HCT116 (cell line): ENCODE measurements at places on chromosomes 2 and 18.

DNA sequence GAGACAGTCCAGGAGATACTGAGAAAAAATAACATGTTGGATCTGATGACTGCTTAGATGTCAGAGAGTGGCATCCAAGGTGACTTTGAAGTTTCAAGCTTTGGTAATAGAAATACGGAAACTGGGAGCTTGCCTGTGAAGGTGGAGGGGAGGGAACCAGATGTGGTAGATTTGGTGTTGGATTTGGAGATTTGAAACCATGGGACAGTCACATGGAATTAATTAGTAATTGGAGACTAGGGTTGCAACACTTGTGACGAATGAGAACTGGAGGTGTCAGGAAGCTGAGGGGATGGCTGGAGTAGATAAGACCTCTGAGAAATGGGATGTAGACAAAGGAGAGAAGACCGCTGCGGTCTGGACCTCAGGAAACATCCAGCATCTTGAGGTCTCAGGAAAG is 46.7 kb downstream of the RPL37A start:
- DNase-seq = no peak

DNA sequence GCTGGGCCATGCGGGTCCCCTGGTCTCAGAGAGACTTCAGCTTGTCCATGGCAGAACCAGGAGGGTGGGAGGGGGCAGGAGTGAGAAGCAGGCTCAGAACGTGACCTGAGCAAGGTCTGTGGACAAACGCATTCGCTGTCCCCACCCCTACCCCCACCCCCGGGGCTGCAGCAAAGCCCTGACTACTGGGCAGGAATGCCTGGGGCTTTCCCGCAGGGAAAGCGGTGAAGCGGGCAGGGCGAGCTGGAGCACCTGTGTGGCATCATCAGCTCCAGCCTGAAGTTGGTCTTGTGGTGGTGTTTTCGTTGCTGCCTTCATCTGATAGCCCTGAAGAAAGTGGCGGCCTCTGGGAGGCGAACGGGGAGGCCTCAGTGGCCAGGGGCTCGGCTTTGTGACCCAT is 26.1 kb upstream of the ALKAL2 start:
- DNase-seq = no peak

DNA sequence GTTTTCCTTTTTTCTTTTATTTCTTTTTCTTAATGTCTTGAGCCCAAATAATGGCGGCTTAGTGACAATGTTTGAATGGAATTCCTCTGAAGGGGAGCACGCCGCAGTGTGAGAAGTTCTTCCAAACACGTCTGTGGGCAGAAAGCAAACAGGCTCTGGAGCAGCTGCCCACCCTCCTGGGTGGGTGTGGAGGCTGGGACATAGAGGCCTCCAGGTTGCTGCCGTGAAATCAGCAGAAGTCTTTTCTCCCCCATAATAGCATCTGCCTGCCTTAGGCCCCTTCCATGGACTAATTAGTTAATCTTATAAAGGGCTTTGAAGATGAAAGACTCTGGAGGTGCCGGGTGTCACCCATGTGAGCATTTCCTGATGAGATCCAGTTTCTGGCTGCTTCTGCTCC is 213.9 kb downstream of the SH3RF3 start:
- DNase-seq = no peak

GRCh38 chr2:237299906-237300305 is 114.1 kb downstream of the COL6A3 start:
- DNase-seq = peak; percentile 48

GRCh38 chr2:228902176-228902575 is 368.9 kb downstream of the PID1 start:
- DNase-seq = no peak

GRCh38 chr2:37449761-37450296 is 105.4 kb downstream of the QPCT start:
- DNase-seq = no peak

- no peak for DNase-seq
Measured at GRCh38 chr2:29977284-29977683, 55.9 kb upstream of the ALK start.

- DNase-seq = no peak
Measured at GRCh38 chr18:4286256-4286655, 168.9 kb downstream of the DLGAP1 start.

DNA sequence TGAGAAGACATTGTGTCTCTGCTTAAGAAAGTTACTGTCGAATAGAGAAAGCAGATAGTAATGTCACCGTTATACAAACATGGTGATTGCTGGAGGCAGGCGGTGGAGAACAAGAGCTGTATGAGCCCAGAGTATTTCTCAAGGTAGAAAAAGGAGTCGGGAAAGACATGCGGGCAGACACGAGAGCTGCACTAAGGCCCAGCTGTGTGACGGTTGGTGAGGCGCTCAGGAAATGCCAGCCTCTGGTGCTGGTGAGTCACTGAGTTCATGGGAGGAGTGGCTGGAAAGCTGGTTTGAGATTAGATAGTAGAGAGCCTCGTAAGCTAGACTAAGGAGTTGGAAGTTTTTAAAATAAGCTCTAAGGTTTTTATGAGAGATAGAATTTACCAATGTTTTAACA is 390.9 kb upstream of the TRIB2 start:
- DNase-seq = no peak

DNA sequence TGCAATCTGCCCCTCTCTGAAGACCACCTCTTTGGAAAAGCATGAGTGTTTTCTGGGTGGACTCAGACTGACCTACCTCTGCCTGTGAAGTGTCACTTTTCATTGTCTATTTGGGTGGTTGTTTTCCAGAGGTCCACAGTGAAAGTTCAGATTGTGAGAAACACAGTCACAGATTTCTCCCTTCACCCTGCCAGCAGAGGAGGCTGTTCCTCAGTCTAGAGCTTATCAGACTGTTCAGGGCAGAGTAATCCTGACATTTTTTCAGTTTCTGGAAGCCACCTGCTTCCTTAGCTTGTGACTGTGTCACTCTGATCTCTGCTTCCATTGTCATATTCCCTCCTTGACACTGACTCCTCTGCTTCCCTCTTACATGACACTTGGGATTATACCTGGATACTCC is 55.4 kb upstream of the RMP24 start:
- no peak for DNase-seq

- DNase-seq = no peak
Measured at GRCh38 chr2:224551693-224552092, 33.5 kb downstream of the CUL3 start.

DNA sequence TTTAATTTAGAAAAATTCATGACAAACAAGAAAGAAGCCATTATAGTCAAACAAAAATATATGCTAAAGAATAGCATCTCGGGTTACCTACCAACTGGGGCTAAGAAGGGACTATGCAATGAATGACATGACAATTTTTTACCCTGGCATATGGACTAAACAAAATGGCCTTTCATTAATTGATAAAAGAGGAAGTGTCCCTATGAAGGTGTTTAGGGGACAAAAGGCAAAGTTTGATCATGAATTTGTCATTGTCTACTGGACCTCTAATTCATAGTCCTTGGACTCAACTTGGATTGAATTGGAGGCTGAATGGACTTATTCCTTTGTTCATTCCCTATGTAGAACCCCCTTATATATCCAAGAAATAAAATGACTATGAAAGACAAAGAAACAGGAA is 12.7 kb downstream of the MAIP1 start:
- no peak for DNase-seq

- no peak for DNase-seq
Measured at GRCh38 chr2:205806143-205806905, 124.0 kb downstream of the NRP2 start.

DNA sequence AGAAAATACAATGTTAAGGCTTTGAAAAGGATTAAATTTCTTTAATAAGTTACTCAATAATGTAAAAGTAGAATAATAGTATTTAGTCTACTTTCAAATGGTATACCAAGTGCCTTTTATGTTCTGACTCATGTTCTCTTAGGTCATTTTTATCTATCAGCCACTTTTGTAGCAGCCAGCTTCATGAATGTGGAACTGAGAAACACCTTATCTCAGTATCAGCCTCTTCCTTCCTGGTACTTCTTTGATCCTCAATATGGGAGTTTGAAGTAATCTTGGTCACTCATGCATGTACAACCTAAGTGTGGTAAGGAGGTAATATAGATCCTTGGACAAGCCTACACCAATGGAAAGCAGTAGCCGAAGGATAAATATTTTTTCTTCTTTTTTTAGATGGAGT is 180.4 kb upstream of the NRXN1 start:
- no peak for DNase-seq

GRCh38 chr2:237141571-237142051 is 55.9 kb downstream of the COPS8 start:
- no peak for DNase-seq

GRCh38 chr2:235162082-235162836 is 210.4 kb downstream of the SH3BP4 start:
- no peak for DNase-seq

DNA sequence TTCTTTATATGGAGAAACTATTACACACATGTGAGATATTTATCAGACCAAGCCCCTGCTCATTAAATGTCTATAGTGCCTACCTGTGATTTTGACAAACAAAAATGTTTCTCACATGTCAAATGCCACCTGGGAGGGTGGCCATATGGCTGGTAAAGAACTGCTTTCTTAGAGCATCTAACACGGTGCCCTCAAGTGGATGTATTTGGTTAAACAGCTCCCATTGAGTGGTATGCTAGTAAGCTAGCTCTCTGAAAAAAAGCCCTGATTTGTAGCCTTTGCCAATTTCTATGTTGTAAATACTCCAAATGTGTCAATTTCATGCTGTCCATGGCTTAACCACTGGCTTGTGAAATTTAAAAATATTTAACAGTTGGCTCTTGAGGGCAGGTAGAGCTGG is 94.6 kb downstream of the PMAIP1 start:
- peak; percentile 16 for DNase-seq

DNA sequence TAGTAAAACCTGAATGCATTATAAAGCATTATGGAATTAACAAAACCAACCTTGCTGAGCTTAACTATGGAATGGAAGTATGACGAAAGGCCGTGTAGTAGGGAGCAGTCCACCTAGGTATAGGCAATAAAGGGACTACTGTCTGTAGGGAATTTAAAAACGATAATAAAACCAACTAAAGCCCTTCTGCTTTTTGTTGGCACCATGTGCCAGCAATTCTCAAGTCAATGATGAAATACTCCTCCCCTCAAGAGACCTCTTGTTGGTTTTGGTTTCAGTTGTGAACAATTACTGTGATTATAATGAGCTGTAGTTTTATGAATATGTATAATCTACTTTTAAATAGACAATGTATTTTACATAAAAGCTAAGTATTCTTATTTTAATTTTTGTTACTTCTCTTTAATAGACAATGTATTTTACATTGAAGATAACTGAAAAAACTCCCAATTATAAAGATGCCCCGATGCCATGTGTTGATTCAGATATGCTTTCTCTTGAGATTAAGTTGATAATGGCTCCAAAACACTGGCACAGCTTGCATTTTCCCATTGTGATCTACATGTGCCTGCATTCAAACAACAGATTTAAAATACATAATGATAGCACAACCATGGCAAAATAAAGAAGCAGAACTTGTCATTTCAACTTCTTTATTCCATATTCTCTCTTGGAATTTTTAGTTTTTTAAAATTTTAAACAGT is 55.5 kb upstream of the ZDBF2 start:
- no peak for DNase-seq

DNA sequence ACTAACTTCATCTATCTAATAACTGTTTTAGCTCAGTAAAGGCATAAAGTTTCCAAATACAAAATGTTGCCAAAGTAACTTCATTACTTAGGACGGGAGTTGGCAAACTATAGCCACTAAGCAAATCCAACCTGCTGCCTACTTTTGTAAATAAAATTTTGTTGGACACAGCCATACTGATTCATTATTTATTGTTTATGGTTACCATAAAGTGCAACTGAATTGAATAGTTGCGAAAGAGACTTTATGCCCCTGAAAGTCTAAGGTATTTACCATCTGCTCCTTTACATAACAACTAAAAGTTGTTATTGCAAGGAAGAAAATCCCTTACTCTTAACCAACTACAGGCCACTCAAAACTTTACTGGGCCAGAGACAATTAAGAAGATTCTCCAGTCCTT is 256.7 kb upstream of the RBBP8 start:
- no peak for DNase-seq

GRCh38 chr18:76679259-76679658 is 143.1 kb upstream of the ZNF236 start:
- no peak for DNase-seq

DNA sequence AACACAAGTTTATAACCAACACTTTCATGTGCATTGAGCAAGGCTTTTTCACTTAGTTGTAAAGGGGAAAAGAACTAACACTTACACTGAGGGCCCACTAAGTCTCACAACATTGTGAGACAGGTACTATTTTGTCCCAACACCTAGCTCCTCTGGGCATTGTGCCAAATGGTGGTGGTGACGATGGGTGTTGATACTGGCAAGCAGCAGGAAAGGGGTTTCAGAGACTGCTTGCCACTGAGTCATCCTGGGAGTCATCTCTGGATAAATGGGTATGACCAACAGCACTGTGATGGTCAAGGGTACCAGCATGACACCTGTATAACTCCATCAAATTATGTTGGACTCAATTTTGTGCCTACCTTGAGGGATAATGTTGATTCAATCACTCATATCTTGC is 138.8 kb upstream of the ITGA6 start:
- DNase-seq = peak; percentile 74

GRCh38 chr2:105256431-105257047 is 15.0 kb downstream of the GPR45 start:
- no peak for DNase-seq

GRCh38 chr2:26651470-26651771 is 10.3 kb upstream of the CIB4 start:
- DNase-seq = no peak

DNA sequence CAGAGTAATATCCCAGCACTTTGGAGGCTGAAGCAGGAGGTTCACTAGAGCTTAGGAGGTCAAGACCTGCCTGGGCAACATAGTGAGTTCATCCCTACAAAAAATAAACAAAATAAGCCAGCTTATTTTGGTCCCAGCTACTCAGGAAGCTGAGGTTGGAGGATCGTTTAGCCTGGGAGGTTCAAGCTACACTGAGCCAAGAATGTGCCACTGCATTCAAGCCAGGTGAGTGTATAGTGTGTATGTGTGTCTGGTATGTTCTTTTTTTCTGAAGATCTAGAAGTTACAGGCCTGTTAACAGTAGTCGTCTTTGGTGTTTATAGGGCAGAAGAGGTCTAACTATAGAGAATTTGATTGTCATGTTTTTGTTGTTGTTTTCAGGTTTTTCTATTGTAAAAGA is 40.2 kb downstream of the ZC3H15 start:
- DNase-seq = no peak

DNA sequence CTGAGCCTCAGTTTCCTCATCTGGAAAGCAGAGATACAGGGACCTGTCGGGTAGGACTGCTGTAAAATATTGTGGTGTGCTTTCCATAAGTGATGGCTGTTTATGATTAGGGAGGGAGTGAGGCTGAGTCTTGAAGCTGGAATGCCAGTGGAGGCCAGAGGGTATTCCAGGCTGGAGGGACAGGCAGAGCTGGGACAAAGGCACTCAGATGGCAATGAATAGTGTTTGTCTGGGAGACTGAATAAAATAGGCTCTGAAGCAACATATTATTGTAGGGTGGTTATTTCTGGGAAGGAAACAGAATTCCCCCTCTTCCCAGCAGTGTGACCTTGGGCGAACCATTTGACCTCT is 120.7 kb downstream of the INHBB start:
- DNase-seq = no peak

DNA sequence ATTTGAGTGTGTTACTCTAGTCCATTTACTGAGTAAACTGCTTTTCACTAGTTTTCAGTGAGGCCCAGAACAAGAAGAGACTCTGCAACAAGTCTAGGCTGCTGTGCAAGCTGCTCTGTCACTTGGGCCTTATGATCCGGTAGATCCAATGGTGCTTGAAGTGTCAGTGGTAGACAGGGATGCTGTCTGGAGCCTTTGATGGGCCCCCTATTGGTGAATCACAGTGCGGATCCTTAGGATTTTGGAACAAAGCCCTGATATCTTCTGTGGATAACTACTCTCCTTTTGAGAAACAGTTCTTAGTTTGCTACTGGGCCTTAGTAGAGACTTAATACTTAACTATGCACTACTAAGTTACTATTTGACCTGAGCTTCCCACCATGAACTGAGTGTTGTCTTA is 150.2 kb downstream of the TMEFF2 start:
- DNase-seq = no peak
